ENCODE measurements at places on chromosomes 1 and 21.

GRCh38 chr1:81409780-81410274 is 390.9 kb upstream of the ADGRL2 start:
- DNase-seq, result no peak

- no peak for DNase-seq
Observed at GRCh38 chr1:170927955-170928840, 7.1 kb upstream of the MROH9 start.

GRCh38 chr1:238944028-238944427 is 442.3 kb upstream of the CHRM3 start:
- DNase-seq, result no peak

DNA sequence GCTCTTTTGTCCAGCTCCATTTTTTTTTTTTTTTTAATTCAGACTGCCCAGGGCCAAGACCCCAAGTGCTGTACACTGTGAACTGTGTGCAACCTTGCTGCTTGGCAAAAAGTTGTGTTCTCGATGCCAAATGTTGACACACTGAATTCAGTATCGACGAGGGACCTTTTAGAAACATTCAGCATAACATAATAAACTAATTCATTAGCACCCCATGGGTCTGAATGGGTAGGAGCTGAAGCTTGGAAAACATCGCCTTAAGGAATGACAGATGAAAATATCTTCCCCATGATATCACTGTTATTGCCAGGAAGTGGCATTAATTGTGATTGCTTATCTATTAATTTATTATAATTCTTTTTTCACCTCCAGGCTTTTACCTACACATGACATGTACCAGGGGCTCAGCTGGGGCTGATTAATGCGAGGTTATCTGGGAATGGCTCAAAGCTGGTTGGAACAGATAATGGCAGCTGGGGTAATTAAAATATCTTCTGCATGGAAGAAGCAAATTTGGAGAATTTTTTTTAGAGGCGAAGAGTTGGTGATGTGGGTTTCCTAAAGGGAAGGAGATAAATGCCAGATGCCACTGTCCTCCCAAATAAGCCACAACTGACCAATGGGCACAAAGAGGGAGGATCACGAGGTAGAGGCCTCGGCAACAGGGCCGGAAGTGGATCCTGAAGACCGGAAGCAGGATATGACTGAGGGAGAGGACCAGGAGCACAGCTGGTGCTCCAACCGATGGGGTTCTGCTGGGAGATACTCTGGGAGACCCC is 169.3 kb downstream of the GRIK3 start:
- no peak for DNase-seq

DNA sequence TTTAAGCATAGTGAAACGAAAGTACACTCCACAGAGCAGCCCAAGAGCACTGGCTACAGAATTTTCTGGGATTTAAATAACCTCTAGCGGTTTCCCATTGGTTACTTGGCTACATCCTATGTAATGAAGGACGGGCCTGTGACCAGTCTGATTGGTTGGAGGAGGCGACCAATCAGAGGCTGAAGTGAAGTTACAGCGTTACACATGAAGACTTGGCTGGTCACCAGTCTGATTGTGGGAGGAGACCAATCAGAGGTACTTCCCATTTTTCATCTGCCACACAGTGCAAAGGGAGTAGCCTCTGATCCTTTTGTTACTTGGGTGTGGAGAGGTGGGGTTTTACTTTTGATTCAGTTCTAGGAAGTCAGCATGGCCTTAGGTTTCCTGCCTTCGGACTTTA is 142.7 kb upstream of the SERTAD4 start:
- DNase-seq, result no peak

DNA sequence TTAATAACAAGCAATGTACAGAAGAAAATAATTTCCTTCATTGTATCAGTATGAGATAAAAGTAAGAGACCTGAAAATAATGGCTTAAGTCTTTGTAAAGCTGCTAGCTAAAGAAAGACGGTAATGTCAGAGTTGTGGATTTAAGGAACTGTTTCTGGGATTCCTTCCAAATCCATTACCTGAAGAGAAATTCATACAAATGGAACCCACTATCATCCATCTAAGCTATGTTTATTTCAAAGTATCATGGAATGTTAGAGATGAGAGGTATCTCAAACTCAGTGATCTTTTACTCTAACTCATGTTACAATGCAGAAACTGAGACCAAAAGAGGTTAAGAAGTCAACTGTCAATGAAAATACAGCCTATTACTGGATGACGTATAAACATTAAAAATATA is 197.7 kb downstream of the DENND1B start:
- DNase-seq, result no peak

DNA sequence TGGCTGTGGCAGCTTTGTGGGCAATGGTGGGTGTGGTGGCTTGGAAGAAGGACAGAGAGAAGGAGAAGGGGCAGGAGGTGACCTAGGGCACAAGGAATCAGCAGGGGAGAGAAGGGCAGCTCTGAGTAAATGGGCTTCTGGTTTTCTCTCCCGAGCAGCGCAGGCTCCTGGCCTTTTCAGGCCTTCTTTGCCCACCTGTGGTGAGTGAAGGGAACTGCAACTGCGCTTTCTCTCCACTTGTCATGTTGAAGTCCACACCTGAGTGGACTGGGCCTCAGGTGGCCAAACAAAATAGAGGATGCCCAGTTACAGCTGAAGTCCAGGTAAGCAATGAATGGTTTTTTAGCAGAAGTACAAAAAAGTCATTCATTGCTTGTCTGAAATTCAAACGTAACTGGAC is 29.4 kb upstream of the KCNA10 start:
- DNase-seq, result no peak

DNA sequence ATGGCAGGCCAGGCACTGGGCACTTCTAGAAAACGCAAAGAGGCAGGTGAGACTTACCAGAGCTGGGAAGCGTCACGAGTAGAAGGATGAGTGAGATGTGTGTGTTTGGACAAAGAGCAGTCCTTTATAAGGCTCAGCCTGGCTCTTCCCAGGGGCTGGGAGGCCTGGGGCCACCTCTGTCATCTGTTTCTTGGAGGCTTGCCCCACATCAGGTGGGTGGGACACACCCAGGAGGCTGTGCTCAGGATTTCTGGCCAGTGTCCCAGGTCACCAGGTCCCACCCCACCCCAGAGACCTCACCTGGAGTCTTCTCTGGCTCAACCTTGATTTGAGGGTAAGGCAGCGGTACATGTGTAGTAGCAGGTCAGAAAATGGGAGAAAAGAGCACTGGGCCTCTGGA is at the start of gene S100A7:
Gene S100A7 (minus strand): TSS at position 101 of the 400 bp plus-strand sequence. CDS start 1,638 bp downstream, outside the sequence.
- DNase-seq, result no peak

- no peak for DNase-seq
Observed at GRCh38 chr1:8682573-8682972, 134.9 kb downstream of the RERE start.

DNA sequence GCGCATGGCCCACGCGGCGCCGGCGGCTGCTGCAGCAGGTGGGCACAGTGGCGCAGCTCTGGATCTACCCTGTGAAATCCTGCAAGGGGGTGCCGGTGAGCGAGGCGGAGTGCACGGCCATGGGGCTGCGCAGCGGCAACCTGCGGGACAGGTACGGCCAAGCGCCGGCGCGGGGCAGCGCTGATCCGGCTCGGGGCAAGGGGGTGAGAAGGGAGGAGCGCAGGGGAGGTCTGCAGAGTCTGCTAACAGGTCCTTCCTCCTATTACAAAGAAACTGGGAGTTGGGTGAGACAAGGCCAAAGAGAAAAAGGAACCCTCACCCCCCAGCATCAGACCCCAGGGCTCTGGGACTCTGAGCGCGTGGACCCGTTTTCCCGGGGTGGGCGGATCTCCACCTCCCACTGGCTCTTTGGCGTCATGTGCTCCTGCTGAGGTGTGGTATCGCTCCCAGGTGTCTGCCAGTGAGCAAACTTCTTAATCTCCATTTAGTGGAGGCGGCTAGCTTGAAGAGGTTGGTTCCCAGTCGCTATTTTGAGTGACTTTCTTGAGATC is 431 bp downstream of the MTARC1 start:
- no peak for DNase-seq

- no peak for DNase-seq
Observed at GRCh38 chr1:247322849-247323586, 8.6 kb downstream of the ZNF496 start.

GRCh38 chr1:115647507-115647906 is 5.7 kb downstream of the VANGL1 start:
- DNase-seq, result no peak

DNA sequence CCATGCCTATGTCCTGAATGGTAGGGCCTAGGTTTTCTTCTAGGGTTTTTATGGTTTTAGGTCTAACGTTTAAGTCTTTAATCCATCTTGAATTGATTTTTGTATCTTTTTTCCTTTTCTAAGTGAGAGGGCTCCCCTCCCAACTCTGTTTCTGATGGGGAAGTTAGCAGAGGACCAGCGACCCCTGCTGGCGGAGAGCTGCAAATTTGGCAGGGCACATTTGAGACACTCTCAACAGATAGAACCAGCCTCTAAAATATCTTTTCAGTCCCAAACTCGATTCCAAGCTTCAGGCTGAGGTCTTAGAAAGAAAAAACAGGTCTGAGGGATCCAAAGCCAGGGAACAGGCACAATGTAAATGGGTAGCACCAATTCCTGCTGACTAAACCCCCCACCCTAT is 32.5 kb downstream of the LRRC3 start:
- DNase-seq, result no peak

GRCh38 chr1:157798211-157798610 is 21.3 kb upstream of the FCRL2 start:
- no peak for DNase-seq

- DNase-seq, result no peak
Observed at GRCh38 chr1:64865105-64865757, 101.1 kb downstream of the JAK1 start.

GRCh38 chr1:221468546-221468945 is 273.3 kb downstream of the DUSP10 start:
- no peak for DNase-seq

- no peak for DNase-seq
Observed at GRCh38 chr1:101706366-101706765, 290.4 kb downstream of the OLFM3 start.

DNA sequence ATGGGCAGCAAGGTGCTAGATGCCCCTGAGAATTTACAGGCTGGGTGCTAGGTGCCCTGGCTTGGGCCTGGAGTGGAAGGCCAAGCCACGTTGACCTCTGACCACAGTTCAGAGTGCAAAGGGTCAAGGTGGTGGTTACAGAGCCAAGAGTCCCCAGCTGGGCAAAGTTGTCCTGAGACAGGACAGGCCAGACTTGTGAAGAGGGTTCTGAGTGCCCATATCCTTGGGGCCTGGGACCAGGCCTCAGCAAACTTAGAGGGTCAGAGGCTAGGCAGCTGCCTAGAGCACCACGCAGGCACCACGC is 18.9 kb upstream of the SELENON start:
- DNase-seq, result no peak

GRCh38 chr1:245045087-245045881 is 109.5 kb upstream of the KIF26B start:
- DNase-seq, result no peak

GRCh38 chr21:45014747-45015468 is 59.5 kb upstream of the ADARB1 start:
- no peak for DNase-seq

DNA sequence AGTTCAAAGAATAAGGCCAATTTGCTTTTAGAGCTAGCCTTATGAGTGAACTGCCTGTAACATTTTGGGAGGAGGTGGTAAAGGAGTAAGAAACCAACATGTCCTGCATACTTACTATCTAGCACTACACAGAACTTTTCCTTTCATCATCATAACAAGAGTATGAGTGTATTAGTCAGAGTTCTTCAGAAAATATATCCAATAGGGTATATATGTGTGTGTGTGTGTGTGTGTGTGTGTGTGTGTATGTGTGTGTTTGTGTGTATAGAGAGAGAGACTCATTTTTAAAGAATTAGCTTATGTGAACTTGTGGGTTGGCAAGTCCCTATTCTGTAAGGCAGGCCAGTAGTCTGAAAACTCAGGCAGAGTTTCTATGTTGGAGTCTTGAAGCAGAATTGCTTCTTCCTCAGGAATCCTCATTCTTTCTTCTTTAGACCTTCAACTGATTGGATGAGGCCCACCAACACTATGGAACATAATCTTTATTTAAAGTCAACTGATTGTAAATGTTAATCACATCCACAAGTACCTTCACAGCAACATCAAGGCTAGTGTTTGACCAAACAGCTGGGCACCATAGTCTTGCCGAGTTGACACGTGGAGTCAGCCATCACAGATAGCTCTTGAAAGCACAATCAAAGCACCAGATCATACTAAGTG is 121.9 kb downstream of the CYYR1 start:
- DNase-seq, result no peak

DNA sequence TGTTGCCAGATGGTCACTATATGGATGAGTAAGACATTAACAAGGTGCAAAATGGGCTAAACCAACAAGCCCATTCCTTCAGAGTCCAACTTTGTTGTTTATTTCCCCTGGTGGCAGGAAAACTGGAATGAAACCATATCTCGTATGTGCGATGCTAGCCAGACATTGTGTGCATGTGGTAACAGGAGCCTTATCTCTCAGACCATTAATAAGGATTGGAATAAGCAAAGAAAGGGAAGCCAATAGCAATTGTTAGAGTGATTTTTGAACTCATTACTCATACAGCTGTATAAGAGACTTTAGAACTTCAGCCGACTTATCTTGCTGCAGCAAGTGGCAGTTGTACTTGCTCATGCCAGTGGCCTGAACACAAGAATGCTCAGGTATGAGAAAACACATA is 30.0 kb upstream of the HMCN1 start:
- DNase-seq, result no peak

DNA sequence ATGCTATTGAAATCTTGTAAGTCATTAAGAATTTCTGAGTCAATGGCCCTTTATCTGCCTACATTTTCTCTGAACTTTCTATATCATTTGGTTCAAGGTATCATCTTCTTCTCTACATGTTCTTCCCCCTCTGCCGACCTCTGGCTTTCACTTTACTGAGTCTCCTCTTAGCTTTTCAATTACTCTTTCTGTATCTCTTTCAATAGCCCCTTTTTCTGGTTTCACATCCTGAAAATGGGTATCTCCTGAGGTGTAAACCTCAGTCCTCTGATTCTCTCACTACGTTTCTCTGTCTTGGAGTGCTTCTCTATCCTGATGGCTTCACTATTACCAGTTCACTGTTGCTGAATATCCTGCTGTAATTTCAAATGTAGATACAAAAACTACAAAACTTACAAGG is 98.9 kb downstream of the LYST start:
- no peak for DNase-seq

- no peak for DNase-seq
Observed at GRCh38 chr1:165371588-165372225, 15.2 kb upstream of the LMX1A start.

GRCh38 chr1:94265011-94265422 is 27.6 kb upstream of the ARHGAP29 start:
- DNase-seq, result no peak

- no peak for DNase-seq
Observed at GRCh38 chr1:172646653-172647052, 12.2 kb upstream of the FASLG start.

GRCh38 chr1:95504321-95504720 is 270.3 kb downstream of the RWDD3 start:
- DNase-seq, result no peak

DNA sequence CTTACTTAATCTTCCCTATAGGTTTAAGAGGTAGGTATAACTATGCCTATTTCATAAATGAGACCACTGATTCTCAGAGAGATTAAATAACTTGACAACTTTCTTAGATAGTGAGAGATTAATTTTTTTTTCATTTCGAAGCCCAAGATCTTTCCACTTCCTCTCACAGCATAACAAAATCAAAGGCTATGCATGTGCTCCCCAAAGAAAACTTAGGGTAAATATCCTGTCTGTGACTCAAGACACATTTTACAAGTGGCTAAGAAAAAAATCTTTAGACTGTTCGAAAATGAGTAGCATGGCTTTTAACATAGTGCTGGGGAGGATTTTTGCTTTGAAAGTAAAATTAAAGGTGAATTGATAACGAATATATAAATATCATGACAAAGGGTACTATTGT is 8.2 kb upstream of the C1orf141 start:
- DNase-seq, result no peak

Data from NCI-H187 (cell line).